ENCODE measurements at places on chromosomes 5 and 9. TPM values are rescaled to one million over a fixed set of nuclear protein-coding genes. Genes with fewer than 3 reads are reported as not detected.

Gene TAF11L10
- total RNA-seq, result not detected

- DNase-seq, result peak; percentile 68
Observed at GRCh38 chr9:112751056-112751795, 666 bp downstream of the SNX30 start.

GRCh38 chr5:110753600-110753999 is 14.8 kb downstream of the SLC25A46 start:
- DNase-seq, result no peak

GRCh38 chr5:150662731-150663516 is 1.9 kb downstream of the MYOZ3 start:
- DNase-seq, result no peak

DNA sequence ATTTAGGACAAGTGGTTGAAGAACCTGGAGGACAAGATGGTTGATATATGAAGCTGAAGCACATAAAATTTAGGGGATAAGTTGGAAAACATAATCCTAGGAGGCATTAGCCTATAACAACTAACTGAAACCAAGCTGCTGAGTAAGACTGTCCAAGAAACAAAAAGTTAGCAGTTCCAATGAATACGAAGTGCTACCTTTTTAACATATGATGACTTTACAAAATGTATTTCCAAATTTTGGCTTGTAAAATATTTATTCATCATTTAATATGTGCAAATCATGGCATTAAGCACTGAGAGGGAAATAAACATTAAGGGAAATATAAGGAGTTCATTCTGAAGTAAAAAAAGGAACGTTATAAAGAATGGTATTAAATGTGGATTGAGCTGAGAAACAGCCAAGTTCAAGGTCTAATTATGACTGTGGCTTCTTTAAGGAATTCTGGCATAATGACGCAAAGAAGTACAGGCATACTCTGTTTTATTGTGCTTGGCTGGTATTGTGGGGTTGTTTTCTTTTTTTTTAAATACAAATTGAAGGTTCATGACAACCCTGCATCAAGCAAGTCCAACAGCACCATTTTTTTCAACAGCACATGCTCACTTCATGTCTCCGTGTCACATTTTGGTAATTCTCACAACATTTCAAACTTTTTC is 7.7 kb downstream of the RAPGEF6 start:
- DNase-seq, result no peak

Gene PCDH12
- total RNA-seq, result not detected

All from SJSA1 (cell line).